Head of caudate nucleus (tissue), 42 donors: ENCODE measurements at places on chromosomes 3 and 15.

DNA sequence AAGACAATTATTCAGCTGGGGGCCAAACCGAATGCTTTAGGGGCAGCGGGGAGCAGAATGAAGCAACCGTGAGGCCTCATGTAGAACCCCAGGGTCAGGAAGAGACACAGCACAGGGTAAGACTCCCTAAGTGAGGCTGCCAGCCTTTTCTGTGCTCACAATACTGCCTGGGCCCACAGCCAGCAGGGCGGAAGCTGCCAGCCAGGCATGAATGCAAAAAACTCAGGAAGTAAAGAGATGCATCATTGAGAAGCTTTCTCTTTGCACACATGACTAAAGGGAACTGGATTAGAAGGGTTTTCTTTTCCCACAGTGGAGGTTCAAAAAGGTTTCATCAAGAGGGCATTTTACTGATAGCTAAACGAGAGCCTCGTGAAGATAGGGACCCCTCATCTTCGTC, 33.3 kb downstream of the CA12 start:
- DNase-seq: peak; percentile 70

DNA sequence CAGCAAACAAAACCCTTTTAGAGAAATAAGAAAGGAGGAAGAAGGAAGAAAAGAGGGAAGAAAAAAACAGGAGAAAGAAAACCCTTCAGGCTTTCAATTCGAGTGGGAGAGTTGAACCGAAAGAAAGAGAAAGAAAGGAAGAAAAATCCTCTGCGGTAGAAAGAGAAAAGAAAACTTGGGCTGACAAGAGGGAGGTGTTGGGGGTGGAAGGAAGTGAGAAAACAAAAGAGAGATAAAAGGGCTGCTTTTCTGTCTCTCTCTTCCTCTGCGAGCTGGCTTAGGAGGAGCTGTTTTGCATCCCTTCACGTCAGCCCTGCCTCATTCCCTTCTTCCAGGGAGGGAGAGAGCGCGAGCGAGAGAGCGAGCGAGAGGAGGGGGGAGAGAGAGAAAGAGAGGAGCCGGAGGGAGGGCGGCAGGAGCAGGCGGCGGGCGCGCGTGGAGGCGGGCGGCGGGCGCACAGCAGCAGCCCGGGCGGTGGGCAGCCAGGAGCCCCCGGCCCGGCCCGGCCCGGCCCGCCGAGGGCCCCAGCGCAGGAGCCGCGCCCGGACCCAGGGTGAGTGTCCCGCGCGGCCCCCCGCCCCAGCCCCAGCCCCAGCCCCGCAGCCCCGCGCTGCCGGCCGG, at the start of gene ZNF710:
TSS of gene ZNF710 (plus strand) at position 263 of the 621 bp plus-strand sequence. CDS start 65,814 bp downstream, outside the sequence.
- DNase-seq: peak; percentile 57

DNA sequence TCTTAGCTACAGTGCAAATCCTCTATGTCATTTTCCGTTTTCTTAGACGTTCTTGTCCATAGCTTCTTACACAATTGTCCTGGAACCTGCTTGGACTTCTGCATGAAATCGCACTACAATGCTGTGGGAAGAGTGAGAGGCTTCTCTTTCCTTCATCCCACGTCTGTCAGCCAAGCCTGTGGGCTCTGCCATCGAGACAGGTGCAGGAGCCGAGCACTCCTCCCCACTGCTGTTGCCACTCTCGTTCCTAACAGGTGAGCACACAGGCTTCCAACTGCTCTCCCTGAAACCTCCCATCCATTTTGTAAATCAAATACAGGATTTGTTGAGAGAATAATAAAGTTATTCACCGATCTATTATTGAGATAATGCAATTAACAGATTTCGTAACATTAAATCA, 23.5 kb downstream of the ZXDC start:
- DNase-seq: no peak

DNA sequence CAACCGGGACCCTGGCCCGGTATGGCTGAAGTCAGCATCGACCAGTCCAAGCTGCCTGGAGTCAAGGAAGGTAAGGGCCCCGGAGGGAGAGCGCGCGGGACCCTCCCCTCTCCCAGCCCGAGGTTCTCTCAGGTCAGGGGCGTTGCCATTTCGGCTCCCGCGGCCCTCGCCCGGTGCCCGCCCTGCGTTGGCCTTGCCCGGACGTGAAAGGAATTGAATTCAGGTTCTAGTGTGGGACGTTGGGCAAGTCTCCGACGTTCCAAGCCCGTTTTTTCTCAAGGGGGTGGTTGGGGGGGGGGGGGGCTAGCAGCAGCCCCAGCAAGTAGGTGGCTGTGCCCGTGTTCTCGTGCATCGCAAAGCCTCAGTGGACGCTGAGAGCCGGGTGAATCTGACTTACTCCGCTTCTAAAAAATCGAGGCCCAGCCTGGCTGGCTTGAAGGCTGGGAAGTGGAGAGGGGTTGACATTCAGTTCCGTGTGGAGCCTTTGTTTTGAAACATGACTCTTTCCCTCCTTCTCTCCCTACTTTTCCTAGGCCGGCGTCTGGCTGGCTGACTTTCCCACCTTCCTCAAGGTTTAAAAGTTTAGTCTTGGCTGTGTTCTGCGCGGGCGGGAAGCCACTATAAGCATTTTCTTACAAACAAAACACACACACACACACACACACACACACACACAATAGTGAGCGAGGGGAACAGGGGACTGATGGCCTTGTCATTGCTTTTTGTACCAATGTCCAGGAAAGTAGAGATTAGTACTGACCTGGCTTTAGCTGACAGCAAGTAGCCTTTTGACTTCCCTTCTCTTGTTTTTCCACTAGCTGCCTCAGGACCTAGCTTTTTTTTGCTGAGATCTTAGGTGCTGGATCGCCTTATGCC, at the start of gene UTS2B:
TSS of gene UTS2B (minus strand) at position 873 of the 876 bp plus-strand sequence. CDS start 48,337 bp downstream, outside the sequence.
- DNase-seq: peak; percentile 19

GRCh38 chr3:23038471-23038870, 164.7 kb upstream of the UBE2E2 start:
- DNase-seq: no peak

DNA sequence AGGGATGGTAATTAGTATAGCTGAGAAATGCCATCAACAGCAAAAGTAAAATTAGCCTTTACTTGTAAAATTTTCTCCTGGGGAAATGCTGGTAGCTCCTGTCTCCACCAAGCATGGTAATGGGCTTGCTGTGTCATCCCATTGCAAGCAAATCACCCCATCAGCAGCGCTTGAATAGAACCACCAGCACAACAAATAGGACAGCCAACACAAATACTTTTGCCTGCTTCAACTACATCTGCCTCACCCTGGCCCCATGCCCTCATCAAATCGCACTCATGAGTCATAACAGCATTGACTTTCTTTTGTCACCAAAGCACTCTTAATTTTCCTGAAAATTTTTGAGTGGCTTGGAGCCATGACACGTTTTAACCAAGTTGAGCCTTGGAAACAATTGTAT, 52.6 kb downstream of the ERC2 start:
- no peak for DNase-seq

DNA sequence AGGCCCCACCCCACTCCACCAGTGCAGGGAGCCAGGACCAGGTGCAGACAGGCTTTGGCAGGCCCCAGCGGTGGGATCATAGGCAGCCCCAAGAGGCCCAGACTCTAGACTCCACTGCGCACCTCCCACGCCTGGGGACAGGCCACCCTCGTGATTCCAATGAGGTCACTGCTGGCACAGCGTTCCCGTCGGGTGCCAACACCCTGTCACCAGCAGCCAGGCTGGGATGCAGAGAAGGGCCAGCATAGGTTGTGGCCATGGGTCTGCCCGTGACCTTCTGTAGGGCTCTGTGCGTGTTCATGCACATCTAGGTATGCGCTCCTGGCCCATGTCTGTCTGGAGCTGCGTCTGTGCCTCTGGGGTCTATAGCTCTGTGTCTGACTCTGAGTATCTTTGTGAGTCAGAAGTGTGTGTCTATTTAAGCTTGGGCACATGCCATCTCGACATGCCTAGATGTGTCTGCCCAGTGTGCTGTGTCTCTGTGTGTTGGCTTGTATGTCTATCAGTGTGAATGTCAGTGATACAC, 13.0 kb downstream of the VIPR1 start:
- DNase-seq: peak; percentile 49

DNA sequence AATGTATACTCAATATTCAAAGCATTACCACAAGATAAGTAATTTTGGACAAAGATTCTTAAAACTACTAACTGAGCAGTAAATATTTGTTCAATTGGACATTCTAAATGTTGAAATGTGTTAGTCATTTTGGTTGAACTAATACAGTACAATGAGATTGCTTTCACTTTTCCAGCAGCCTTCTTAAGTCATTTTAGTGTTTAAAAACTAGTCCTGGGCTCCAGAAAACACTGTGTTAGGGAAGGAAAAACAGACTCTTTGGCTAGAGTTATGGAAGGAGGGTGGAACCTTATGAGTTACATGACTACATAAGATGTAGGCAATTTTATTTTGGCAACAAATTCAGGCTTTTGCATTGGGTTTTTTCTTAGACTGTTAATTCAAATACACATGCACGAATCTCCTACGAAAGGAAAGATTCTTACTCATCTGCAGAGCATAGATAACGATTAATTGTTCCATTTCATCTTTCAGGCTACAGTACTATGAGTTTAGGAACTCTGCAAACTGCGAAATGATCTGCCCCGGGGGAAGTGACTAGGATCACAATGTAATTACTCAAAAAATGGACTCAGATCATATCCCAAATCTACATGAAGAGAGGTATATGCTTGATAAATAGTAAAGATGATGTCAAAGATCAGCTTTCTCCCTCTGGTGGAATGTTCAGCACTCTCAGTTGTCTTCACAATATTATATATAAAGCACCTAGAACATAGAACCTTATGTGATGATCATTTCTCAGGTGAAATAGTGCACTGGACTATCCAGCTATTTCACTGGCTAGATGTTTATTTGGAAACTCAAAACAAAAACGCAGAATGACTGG, 492.8 kb upstream of the MDFIC2 start:
- DNase-seq: no peak

DNA sequence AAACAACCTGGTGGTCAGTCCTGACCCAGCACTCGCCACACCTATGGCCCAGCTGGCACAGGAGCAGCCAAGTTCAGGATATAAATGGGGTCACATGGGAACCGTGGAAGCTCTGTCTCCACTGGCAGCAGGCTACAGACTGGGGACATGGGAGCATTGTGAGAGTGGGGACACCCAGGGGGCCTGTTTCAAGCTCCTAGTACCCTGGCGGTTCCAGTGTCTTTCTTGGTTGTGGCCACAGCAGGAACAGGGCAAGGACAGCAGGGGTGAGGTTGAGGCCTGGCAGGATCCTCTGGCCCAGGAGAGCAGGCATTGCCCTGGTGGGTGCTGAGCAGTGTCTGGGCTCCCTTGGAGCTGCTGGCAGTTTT, 1.9 kb downstream of the CSK start:
- no peak for DNase-seq

DNA sequence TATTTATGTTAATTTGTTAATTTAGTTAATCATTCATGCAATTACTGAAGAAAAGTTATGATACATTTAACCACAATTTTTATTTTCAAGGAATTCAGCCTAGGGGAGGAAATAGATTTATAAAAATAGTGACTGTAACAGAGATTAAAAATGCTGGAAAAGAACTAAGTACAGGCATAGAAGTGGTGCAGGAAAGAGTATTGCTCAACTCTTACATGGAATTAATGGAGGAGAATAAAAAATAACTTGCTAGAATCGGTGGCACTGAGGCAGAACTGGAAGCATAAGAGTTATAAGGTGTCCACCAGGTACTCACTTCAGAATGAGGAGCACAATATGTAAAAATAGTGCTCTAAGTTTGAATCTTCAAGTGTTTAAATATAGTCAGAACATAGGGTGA, 13.5 kb upstream of the OR5AC2 start:
- no peak for DNase-seq

- DNase-seq: no peak
Observed at GRCh38 chr3:63609408-63609807, 43.1 kb upstream of the SNTN start.

DNA sequence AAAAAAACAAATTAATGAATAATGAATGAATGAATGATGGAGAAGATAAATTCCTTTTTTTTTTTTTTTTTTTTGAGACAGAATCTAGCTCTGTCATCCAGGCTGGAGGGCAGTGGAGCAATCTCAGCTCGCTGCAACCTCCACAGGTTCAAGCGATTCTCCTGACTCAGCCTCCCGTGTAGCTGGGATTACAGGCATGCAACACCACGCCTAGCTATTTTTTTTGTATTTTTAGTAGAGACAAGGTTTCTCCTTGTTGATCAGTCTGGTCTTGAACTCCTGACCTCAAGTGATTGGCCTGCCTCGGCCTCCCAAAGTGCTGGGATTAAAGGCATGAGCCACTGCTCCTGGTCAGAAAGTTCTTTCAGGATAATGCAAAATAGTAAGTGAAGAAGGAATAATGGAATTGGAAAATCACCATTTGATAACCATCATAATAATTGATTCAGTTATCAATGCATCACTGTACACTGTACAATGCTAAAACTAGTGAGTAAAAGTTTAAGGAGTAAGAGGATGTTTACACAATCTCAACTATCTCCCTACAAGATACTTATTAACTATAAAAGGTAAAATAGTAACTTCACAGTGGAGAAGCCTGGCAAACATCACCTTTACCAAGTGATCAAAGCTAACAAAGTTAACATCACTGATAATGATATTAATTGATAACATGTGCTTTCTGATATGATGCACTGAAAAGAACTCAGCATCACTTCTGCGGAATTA, 12.3 kb upstream of the INO80 start:
- DNase-seq: no peak

GRCh38 chr3:97991293-97991682, 19.1 kb upstream of the RIOX2 start:
- DNase-seq: peak; percentile 44

- no peak for DNase-seq
Observed at GRCh38 chr3:95044101-95044500, 981.2 kb downstream of the NSUN3 start.

DNA sequence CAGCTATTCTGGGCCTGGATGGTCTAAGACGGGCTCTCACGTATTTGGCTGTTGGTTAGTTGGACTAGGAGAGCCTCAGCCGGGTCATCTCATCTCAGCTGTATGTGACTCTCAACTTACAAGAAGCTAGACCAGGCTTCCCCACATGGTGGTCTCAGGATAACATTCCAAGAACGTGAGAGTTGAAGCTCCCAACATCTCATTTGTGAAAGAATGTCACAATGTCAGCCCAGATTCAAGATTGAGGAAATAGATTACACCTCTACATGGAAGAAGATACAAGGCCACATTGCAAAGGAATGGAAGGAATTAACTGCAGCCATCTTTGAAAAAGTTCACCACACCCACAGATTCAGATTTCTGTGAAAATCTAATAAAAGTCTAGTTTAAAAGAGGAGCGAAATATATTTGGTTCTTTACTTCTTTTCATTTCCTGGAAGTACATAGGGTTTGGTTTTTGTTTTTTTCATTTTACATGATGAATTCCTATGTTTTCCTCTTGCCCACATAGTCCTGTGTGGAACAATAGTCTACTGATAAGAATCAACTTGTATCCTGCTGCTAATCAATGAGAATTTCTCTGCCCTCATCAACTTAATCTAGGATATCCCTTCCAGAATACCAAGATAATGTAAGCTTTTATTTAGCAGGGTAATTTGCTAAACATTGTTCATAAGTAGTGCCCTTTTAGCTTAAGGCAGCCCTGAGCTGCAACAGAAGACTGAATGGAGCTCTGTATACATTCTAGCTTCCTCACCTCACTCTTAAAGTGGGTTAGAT, 116.5 kb downstream of the CMSS1 start:
- no peak for DNase-seq

DNA sequence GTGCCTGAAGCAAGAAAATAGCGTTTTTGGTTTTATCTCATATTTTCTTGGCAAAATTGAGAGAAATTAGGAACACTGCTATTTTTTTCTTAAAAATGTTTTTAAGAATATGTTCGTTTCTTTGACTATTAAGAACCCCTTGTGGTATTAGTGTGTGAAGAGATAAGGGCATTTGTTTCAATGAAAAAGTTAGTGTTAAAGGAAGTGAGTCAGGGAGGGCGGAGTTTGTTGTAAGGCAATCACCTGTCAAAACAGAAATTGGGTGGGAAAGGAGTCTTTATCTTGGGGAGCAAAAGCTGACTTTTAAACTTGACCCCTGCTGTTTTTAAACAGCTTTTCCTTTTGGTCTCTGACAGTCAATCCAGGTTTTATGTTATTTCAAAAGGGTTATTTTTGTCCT, 4.2 kb downstream of the RAP2B start:
- no peak for DNase-seq
